Activated CD4-positive, alpha-beta T cell treated with anti-CD3 and anti-CD28 coated beads for 4 hours (primary cell): ENCODE measurements at places on chromosomes 4 and X.

DNA sequence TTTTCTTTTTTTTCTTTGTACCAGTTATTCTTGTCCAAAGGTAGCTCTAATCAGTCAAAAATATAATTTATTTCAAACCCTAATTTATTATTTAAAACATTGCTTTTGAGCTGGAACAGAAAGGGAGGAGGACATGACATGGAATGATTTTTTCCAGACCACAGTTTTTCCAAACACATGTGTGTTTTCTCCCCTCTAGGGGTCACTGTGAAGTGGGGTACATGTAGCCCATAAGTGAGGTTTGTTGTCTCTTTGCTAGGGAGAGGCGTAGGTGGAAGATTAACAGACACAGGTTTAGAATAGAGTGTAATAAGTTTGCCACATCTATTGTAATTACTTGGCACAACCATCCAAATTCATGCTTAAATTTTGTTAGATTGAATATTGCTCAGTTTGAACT lies 83.0 kb downstream of the TNIP2 start:
- no peak for DNase-seq

- DNase-seq: no peak
These were observed 4.3 kb upstream of the SH3BP2 start for GRCh38 chr4:2788532-2789103.

DNA sequence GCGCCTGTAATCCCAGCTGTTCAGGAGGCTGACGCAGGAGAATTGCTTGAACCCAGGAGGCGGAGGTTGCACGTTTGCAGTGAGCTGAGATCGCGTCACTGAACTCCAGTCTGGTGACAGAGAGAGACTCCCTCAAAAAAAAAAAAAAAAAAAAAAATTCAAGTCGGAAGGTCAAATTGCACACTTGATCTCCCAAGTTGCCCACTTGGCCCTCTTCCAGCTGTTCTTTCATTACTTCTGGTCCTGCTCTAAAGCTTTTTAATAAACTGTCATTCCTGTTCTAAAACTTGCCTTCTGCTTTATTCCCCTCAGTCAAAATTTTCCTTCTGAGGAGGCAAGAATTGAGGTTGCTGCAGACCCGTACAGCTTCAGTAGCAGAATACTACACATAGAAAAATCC lies 2358.0 kb downstream of the ARAP2 start:
- DNase-seq: no peak

GRCh38 chr4:116400480-116400879 lies 684.9 kb downstream of the TRAM1L1 start:
- DNase-seq: no peak

- no peak for DNase-seq
These were observed 4.6 kb upstream of the DCAF4L1 start for GRCh38 chr4:41976775-41977516.

GRCh38 chrX:29561417-29561816 lies 653.9 kb upstream of the MAGEB2 start:
- DNase-seq: no peak

GRCh38 chr4:151206241-151207005 lies 70.5 kb upstream of the PRSS48 start:
- no peak for DNase-seq

GRCh38 chr4:170682558-170683294 lies 593.0 kb upstream of the AADAT start:
- no peak for DNase-seq

DNA sequence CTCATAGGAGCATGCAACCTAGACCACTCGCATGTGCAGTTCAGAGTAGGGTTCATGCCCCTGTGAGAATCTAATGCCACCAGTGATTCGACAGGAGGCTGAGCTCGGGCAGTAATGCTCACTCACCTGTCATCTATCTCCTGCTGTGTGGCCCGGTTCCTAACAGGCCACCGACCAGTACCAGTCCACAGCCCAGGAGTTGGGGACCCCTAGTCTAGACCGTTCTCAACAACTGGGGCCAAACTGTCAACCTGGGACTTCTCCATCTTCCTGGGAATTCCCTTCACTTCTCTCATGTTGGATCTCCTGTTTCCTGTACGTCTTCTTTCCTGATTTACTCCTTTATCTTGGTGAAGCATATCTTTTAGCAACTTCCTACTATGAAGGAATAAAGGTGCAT lies 79.4 kb upstream of the HELT start:
- DNase-seq: no peak

DNA sequence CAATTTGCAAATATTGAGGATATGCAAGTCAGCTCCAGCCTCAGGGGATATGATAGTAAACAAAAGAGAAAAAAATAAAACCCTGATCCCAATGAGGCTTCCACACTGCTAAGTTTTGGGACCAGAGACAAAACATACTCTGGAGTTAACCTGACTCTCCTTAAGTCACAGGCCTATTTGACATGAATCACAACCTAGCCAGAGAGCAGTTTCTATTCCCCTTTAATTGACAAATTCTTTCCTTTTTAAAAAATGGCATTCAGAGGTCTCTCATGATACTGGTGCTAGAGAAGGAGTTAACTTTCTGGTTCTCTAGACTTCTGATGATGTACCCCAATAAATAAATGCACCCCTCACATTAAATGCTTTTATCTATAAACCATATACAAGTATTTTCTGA lies 8.8 kb downstream of the ACSL1 start:
- no peak for DNase-seq
